Left renal pelvis (tissue), 4 donors: ENCODE measurements at places on chromosomes 16 and 17.

- DNase-seq, result no peak
Observed at GRCh38 chr16:7545251-7545650, 212.6 kb downstream of the RBFOX1 start.

- DNase-seq, result peak; percentile 14
Observed at GRCh38 chr16:84115919-84116719, 623 bp downstream of the MBTPS1 start.

- DNase-seq, result no peak
Observed at GRCh38 chr17:8324923-8325322, 14.7 kb upstream of the ODF4 start.

GRCh38 chr17:73901661-73902415 lies 257.6 kb upstream of the SDK2 start:
- DNase-seq, result no peak

GRCh38 chr16:68999114-68999513 lies 106.3 kb upstream of the HAS3 start:
- DNase-seq, result no peak

DNA sequence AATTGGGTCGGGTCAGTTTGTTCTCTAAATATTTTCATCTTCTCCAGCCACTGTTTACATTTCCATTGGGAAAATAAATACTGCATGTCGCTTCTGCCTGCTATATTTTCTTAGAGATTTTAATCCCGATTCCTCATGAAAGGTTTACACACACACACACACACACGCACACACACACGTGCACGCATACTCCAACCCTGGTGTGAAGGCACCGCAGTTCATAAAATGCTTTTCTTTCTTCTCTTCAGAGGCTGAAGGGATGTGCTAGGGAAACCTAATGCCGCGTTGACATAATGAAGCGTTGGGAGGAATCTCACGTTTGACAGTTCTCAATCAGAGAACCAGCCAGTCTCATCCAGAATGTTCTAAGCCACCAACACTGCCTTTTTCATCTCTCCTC lies 222.9 kb upstream of the IRX3 start:
- no peak for DNase-seq

DNA sequence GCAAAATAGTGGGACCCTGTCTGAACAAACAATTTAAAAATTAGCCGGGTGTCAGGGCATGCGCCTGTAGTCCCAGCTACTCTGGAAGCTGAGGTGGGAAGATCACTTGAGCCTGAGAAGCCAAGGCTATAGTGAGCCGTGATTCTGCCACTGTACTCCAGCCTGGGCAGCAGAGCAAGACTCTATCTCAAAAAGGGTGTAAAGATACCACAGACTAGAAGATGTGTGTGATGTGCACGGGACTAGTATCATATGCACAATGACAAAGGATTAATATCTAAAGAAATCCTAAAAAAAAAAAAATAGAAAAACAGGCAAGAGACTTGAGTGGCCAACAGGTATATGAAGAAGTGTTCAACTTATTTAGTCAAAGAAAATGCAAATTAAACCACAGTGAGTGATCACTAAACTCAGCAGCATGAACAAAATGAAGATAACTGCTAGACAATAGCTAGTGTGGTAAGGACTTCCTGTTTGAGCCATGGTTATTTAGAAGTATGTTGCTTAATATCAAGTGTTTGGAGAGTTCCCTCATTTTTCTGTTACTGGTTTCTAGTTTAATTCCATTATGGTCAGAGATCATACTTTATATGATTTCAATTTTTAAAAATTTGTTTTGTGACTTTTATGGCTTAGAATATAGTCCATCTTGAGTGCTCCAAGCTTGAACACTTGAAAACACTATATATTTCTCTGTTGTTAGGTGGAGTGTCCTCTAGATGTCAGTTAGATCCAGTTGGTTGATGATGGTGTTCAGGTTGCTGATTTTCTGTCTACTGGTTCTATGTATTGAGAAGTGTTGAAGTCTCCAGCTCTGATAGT lies 14.7 kb upstream of the SLX4 start:
- no peak for DNase-seq

DNA sequence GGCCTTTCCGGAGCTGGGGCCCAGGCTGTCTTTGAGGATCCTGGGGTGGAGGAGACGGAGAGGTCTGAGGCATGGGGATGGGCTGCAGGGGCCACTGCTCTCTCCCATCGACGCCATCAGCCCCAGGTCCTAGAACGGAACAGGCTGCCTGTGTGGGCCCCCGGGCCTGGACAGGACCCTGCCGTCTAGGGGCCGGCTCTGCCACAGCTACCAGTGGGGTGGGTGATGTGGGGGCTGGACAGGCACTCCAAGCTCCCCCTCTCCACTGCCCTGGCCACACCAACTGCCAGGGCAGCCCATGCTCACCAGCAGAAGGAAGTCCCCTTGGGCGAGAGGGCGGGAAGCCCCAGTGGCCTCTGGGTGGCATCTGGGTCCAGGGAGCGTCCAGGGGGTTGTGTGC lies 37.8 kb downstream of the ENGASE start:
- DNase-seq, result no peak

GRCh38 chr17:31595076-31595475 lies 203.6 kb downstream of the RAB11FIP4 start:
- DNase-seq, result no peak

DNA sequence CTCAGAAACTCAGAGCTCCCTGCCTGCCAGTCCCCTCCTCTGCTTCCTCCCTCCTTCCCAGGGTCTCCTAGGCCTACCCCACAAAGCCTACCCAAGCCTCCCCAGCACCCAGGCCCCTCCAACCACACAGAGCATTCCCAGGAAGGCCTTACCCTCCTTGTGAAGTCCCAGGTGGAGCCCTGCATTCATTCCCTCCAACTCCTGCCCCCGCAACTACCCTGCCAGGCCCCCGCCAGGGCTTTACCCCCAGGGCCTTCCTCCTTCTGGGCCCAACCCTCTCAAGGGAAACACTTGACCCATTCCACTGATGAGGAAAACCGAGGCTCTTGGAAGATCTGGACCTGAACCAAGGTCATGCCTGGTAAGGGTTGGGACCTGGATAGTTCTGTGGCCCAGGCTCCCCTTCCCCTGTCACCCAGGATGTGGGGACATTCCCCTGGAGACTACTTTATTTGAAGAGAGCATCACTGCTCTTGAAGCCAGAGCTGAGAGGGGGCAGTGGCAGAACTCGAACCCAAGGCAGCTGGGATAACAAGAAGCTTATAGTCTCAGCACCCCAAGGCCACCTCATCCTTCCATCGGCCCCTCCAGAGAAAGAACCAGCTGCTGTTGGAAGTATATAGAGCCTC lies 12.5 kb downstream of the PLLP start:
- DNase-seq, result no peak

GRCh38 chr17:67270416-67270815 lies 25.4 kb upstream of the HELZ start:
- no peak for DNase-seq

DNA sequence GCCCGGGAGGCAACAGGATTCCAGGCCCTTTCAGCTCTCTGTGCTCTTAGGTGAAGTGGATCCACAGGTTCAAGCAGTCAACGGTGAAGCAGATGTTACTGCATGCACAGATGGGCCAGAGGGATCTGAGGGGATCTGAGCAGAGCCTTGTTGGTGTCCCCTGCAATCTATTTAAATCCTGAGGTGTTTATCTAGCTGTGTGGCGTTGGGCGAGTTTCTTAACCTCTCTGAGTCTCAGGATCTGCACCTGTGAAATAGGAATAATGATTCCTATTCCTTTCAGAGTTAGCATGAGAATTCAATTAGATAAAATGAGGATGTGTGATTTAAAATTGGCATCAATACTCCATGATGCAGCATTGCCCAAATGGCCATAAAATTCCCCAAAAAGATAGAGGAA lies 237.3 kb upstream of the CDH5 start:
- no peak for DNase-seq

- DNase-seq, result no peak
Observed at GRCh38 chr17:55632236-55632635, 90.4 kb downstream of the TMEM100 start.

GRCh38 chr17:27203241-27203640 lies 90.7 kb upstream of the WSB1 start:
- DNase-seq, result no peak

DNA sequence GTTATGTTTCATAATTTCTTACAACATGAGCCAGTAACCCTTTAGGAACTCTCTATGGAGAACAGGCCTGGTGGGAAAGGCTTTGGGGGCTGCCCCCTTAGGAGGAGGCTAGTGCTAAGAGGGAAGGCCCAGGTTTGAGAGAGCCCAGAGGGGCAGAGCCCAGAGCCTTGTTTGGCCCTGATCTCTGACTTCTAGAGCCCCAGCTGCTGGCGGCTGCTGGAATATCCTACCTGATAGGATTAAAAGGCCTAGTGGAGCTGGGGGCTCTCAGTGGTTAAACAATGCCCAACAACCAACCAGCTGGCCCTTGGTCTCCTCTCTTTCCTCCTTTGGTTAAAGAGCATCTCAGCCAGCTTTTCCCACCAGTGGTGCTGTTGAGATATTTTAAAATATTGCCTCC lies 54.1 kb downstream of the IGF2BP1 start:
- no peak for DNase-seq
